ENCODE measurements at places on chromosomes 13 and 19. TPM values are rescaled to one million over a fixed set of nuclear protein-coding genes. Genes with fewer than 3 reads are reported as not detected.

CPB2 gene
- total RNA-seq: not detected

RASGRP4 gene
- total RNA-seq: not detected

CEACAM20 gene
- total RNA-seq: not detected

WDFY2 gene
- 11.1 TPM for total RNA-seq

ZFR2 gene
- not detected for total RNA-seq

LYPD5 gene
- total RNA-seq: 0.63 TPM

ZNF677 gene
- total RNA-seq: 31.6 TPM
